ENCODE measurements at places on chromosomes 5 and 9. TPM values are rescaled to one million over a fixed set of nuclear protein-coding genes. Genes with fewer than 3 reads are reported as not detected.

GRCh38 chr5:32270946-32271345 lies 41.8 kb downstream of the MTMR12 start:
- DNase-seq = no peak

- DNase-seq = peak; percentile 65
These were observed 29.0 kb upstream of the ANKRD33B start for GRCh38 chr5:10534561-10535530.

The LHX3 gene
- not detected for total RNA-seq

GRCh38 chr5:9268226-9268625 lies 277.6 kb downstream of the SEMA5A start:
- DNase-seq = no peak

DNA sequence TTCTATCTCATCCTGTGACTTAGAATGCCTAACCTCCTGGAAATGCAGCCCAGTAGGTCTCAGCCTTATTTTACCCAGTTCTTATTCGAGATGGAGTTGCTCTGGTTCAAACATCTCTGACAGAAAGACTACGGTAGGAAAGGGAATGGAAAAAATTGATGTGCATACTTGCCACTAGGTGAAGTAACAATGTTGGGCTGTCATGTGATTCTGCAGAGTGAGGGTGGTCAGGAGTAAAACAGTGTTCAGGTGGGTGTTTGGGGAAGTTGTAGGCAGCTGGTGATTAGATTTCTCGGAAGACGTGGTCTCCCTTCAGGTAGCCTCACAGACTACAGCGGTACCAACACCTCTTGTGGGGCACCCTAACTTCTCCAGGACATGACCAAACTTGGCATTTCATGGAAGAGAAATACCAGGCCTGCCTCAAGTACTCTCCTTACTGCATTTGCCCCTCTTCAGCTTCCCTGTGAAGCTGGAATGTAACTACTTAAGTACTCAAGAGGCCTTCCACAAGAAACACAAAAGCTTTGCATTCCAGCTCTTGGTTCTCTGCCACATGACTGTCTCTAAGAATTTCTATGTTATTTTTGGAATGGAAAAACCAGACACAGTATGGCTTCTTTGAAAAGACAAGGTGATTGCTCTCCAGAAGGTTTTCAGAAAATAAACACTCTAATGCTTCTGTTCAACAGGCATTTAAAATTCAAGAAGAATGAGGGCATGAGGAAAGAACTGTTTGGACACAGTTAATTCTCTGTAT lies 17.4 kb upstream of the ENTREP1 start:
- DNase-seq = no peak

DNA sequence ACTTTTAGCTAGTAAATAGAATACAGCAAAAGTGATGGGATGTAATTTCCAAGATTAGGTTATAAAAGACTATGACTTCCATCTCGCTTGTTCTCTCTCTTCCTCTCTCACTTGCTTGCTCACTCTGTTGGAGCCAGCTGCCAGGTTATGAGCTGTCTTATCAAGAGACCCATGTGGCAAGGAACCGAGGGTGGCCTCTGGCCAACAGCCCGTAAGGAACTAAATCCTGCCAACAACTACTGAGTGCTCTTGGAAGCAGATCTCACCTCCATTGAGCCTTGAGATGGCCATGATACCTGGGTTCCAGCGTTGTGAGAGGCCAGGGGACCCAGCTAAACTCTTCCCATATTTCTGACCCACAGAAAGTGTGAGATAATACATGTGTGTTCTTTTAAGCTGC lies 636.1 kb downstream of the ACTL7B start:
- no peak for DNase-seq

DNA sequence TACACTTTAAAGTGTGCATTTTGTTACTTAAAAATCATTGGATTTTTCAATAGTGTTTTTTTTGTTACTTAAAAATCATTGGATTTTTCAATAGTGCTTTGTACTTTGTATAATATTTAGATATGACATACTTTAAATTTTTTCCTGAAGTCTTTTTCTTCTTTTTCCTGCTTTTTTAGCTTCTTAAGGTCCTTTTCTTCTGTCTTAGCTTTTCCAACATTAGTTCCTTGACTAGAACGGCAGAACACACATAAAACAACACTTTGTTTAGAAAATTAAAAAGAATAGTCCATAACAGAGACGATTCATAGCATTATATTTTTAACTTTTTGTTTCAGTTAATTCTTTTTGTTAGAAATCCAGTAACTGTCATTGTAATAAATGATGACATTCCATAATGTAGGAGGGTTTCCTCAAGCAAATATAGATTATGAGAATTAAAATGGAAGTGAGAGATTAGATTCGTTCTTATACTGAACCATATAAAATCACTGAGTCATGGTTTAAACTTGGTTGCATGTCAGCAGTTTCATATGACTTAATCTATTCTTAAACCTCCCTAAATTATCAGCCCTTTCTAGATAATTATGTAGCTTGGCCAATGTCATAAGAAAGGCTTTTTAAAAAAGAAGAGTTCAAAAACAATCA lies 45.3 kb upstream of the RICTOR start:
- no peak for DNase-seq

- DNase-seq = no peak
These were observed 105.8 kb downstream of the ROR2 start for GRCh38 chr9:91844190-91844589.

- no peak for DNase-seq
These were observed 160.0 kb downstream of the PIK3R1 start for GRCh38 chr5:68375540-68375939.

DNA sequence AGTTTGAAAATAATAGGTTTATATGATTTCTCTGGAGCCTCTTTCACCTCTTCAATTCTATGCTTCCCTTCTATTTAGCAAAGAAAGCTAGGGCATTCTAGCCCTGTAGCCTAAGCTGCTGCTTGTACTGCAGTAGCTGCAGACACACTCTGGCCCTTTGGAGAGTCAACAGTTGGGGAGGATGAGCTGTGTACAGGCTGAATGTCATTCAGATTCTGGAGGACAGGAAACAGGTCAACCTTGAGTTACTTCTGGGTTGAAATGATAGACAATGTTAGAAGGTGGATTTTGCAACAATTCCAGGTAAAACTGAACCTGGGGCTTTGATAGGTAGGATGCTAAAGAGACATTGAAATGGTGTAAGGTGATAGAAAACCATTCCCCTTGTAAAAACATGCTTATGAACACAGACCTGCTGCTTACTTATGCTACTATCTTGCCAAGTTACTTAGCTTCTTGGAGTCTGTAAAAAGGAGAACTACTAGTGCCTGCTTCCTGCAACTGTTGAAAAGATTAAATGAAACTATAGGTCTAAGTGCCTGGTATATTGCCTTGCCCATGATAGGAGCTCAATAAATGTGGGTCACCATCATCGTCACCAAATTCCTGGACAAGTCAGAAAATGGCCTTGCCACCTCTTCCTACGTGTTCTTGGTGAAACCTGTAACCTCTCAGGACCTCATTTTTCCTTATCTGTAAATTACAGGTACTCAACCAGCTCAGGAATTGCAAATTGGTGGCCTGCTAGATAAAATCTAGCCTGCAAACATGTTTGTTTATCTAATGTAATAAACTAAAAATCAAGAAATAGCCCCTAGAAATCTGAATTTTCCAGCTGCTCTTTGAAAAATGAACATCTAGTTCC lies 83.7 kb downstream of the GALNT10 start:
- DNase-seq = no peak
